Activated naive CD4-positive, alpha-beta T cell treated with anti-CD3 and anti-CD28 coated beads, Interleukin-2, amount 10 ng/mL, durations not matched to agents 7 days and 5 days (primary cell): ENCODE measurements at places on chromosomes 6 and 20.
A peak's percentile ranks its signal among the peaks of the same experiment; 100 is the strongest.

GRCh38 chr6:111657146-111657545 is 51.5 kb upstream of the TRAF3IP2 start:
- DNase-seq = no peak

DNA sequence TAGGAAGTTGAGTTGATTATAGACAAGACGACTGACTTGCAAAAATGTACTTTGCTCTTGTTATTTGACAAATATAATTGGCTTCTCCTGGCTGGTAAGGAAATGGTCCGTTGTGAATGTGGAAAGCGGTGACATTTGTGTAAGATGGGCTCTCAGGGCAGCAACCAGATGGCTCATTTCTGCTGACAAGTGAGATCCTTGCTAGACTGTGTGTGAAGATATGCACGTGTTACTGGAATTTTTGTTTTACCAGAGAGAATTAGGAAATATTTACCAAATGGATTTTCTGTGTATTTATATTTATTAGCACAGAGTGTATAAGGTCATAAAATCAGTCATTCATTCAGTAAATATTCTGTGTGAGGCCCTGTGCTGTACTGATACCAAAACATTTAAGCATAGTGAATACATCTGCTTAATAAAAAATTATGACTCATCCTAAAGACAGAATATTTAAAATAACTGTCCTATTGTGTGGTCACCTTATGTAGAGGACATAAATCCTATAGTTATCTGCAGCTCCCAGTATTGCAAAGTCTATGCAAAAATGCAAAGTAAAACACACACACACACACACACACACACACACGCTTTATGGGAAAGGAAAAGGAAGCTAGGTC is 109.9 kb upstream of the ASF1A start:
- DNase-seq = no peak

DNA sequence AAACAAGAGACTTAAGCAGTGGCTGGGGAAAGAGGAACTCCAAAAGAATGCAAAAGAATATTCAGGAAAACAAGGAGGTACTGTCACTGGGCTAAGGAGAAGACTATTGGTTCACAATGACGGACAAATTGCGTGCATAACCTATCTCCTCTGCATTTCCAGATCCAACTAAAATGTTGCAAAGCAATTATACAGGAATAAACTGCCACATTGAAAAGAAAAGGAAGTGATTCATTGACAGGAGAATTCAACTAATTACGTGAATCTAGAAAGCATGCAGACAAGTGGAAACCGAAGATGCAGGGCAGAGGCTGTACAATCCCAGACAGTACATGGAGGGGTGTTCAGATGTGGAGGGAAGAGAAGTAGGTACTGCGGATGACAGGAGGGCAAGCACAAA is 152.8 kb upstream of the RIPOR2 start:
- DNase-seq = no peak

DNA sequence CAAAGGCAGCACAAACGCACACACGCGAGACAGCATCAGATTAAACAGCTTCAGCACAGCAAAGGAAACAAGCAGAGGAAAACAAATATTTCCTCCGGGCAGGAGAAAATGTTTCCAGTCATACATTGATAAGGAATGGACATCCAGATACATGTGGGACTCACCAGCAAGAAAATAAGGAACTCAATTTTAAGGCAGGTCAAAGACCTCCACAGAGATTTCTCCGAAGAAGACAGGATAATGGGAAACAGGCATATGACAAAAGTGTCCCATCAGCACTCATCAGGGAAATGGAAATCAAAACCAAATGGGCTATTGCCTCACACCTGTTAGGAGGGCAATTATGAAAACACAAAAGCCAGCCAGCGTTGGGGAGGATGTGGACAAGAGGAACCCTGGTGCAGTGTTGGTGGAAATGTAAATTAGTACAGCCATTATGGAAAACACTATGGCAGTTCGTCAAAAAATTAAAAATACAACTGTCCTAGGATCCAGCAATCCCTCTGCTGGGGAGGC is 9.7 kb upstream of the SLCO4A1 start:
- DNase-seq = no peak

GRCh38 chr20:64047968-64048401 is 1.5 kb downstream of the SOX18 start:
- no peak for DNase-seq

- DNase-seq = no peak
Observed at GRCh38 chr20:22579119-22579427, 5.3 kb downstream of the FOXA2 start.

- DNase-seq = no peak
Observed at GRCh38 chr6:156658186-156658965, 118.8 kb upstream of the ARID1B start.

DNA sequence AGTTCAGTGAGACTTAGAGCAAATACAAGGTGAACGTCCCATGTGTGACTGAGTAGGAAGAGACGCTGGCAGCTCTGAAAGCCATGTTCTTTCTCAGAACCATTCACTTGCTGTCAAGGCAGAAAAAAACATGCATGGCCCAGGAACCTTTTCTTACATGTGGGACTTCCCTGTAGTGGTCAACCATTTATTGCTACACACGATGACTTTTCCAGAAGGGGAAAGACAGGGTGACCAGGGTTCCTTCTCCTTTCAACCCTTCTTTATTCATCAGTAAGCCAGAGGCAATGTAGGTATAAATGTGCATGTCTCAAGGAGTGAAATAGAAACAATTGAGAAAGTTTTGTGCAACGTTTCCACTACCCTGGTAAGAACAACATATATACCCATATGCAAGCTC is 189.0 kb downstream of the NFATC2 start:
- no peak for DNase-seq

GRCh38 chr6:129485746-129486145 is 224.2 kb downstream of the ARHGAP18 start:
- DNase-seq = no peak

- no peak for DNase-seq
Observed at GRCh38 chr6:3911614-3912336, 62.6 kb downstream of the FAM50B start.

GRCh38 chr6:168159506-168159905 is 80.5 kb upstream of the FRMD1 start:
- DNase-seq = no peak

DNA sequence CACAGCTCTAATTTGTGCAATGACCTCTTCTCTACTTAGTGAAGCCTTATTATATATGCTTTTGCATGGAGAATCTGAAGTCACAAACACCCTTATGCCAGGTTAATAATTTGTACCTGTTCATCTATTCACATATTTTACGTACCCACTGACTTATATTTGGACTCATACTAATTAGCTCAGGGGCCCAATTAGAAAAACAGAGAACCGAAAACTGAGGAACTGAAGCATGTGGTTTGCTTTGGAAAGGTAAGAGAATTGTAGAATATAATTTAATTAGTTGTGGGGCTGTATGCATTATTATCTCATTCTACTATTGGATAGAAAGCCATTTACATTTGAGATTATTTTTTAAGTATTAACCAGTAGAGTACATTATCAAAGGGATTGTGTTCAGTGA is 805.9 kb upstream of the CITED2 start:
- DNase-seq = no peak

DNA sequence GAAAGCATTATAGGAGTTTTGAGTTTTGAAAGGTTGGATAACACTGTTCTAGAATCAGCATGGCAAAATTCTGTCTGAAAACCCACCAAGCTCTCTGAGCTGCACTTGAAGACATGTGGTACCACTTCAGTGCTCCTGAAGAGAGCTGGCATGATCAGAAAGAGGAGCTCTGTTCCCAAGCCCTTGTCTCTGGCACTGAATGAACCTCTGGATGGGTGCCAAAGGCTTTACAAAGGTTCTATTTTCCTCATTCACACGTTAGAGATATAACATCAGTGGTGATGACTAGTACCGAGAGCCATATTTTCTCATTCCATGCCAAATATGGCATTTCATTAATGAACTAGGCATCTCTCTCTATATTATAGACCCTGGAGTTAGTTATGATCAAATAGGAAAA is 301.8 kb upstream of the ID4 start:
- DNase-seq = no peak

DNA sequence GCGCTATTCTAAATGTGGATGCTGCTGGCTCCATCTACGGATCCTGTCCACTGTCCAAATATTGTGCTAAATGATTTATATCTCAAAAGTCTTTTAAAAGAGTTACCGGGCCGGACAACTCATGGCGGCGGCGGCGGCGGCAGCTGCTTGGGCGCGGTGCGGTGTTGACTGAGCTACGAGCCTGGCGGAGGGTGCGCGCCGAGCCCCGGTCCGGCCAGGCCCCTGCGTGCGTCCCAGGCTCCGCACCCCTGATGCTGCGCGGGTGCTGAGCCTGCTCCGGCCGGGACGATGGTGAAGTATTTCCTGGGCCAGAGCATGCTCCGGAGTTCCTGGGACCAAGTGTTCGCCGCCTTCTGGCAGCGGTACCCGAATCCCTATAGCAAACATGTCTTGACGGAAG is 303.4 kb downstream of the CENPW start:
- DNase-seq = no peak

- peak; percentile 70 for DNase-seq
Observed at GRCh38 chr6:111482188-111482958, 645 bp downstream of the REV3L start.

DNA sequence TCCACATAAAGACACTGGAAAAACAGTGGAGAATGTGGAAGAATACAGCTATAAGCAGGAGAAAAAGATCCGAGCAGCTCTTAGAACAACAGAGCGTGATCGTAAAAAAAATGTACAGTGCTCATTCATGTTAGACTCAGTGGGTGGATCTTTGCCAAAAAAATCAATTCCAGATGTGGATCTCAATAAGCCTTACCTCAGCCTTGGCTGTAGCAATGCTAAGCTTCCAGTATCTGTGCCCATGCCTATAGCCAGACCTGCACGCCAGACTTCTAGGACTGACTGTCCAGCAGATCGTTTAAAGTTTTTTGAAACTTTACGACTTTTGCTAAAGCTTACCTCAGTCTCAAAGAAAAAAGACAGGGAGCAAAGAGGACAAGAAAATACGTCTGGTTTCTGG is 57.1 kb downstream of the MAP3K4 start:
- no peak for DNase-seq

DNA sequence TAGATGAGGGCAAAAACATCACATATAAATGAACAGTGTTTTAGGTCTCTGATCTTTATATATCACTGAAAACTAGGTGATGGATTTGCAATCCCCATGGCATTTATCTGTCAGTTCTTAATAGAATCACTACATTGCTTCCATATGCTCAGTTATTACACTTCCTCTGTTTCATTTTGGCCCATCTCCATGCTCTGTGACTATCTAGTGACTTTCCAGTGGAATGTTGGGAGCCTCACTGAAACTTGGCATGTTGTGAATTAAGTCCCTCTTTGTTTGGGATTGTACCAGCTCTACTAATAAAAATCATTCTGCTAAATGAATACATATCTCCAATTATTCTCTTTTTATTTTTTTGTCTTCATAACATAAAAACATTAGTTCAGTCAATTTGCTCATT is 226.1 kb upstream of the CEP162 start:
- DNase-seq = no peak

GRCh38 chr6:167401525-167402194 is 76.8 kb downstream of the TTLL2 start:
- DNase-seq = no peak

- no peak for DNase-seq
Observed at GRCh38 chr20:2127238-2127637, 25.6 kb downstream of the STK35 start.
